ENCODE measurements at places on chromosomes 12 and 14. TPM values are rescaled to one million over a fixed set of nuclear protein-coding genes. Genes with fewer than 3 reads are reported as not detected.

DNA sequence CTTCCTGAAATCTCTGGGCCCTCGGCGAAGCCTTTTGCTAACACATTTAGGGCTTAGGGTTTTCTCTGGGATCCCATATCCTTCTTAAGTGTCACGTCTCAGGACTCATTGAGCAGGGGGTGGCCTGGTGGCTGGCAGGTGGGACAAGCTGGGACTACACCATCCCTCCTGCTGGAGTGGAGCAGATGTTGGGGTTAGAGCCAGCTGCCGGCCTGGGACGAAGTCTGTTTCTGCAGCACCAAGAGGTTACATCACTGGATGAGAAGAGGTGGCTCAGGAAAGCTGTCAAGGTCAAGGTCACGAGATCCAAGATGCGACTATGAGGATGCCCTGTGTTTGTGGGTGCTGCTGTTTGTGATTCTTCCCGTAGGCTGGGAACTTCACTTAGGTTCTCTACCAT, 16.3 kb downstream of the SMCO2 start:
- DNase-seq, result no peak

GRCh38 chr12:12505544-12506495, 56.8 kb downstream of the DUSP16 start:
- peak; percentile 18 for DNase-seq

DNA sequence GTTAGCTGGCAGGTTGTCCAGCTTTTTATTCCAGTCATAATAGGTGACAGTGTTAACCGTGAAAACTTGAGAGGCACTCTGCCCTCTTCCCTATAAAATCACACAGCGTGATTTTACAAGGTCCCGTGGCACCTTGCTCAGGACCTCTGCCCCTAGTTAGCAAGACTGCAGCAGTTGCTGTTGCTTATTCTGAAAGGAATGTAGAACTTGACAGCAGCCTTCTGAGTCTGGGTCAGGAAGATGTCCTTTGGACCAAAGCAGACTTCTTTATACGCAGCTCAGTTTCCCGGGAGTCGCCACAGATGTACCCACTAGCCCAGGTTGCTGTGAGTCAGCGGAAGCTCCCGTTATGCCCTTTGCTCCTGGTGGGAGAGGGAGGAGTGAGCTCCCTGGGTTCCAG, 13.2 kb downstream of the PRKAB1 start:
- DNase-seq, result no peak

GRCh38 chr12:127245437-127245836, 1021.5 kb upstream of the TMEM132C start:
- DNase-seq, result no peak

CACNA2D4 gene
- not detected for total RNA-seq

All from frontal cortex (tissue), 4 donors.